ENCODE measurements at places on chromosomes 7 and 10. TPM values are rescaled to one million over a fixed set of nuclear protein-coding genes. Genes with fewer than 3 reads are reported as not detected.

Gene CFAP58
- 0.38 TPM for total RNA-seq

Gene GRM3
- not detected for total RNA-seq

Gene SLC18A3
- not detected for total RNA-seq

DNA sequence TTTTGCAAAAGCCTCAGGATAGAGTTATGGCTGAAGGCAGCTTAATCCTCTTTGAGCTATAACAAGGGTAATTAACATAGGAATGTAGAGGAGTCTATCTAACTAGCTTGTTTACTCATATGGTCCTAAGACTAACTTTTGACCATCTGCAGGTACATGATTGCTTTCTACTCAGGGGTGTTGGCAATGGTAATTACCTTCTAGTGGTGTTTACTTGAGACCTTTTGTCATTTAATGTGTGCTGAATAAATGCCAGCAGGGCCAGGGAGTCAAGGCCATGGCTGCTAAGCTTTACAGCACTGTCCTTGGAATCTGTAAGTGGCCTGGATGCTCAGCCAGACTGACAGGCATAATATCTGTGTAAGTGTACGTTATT, 1325.0 kb downstream of the XPNPEP1 start:
- no peak overlapping the region for H3K4me3 ChIP-seq
- no peak overlapping the region for H3K27ac ChIP-seq
- H3K4me1 ChIP-seq = no peaks in the 10 kb centered on the region
- H3K27me3 ChIP-seq = no peaks in the 10 kb centered on the region
- DNase-seq = no peak

GRCh38 chr10:18523025-18523424, 128.4 kb downstream of the NSUN6 start:
- no peaks in the 10 kb centered on the region for H3K27me3 ChIP-seq
- H3K36me3 ChIP-seq = no peaks in the 10 kb centered on the region
- H3K4me3 ChIP-seq = no peak overlapping the region

- no peaks in the 10 kb centered on the region for H3K36me3 ChIP-seq
- H3K27ac ChIP-seq = no peak overlapping the region
- DNase-seq = no peak
- H3K27me3 ChIP-seq = peaks cover 3% of the 10 kb centered on the region
Observed at GRCh38 chr10:50640238-50640637, 16.5 kb upstream of the SGMS1 start.

DNA sequence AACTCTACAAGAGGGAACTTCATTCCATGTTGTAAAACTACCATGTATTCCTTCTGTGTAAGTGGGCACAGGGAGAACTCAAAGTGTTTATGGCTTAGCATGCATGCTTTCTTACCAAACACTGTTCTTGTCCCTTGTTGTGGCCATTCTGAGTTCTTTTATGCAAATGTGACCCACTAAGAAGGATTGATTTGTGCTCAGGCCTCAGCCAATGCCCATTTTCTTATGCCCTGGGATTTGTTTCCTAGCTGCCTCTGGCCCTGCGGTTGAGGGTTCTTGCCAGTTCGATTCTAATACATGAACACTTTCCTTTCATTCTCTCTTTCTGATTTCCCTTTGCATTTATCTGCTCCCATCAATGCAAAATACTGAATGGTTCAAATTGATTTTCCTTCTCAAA, 316.7 kb downstream of the NRG3 start:
- no peaks in the 10 kb centered on the region for H3K36me3 ChIP-seq
- no peak overlapping the region for H3K4me3 ChIP-seq
- H3K4me1 ChIP-seq = no peaks in the 10 kb centered on the region
- no peak for DNase-seq
- no peak overlapping the region for H3K27ac ChIP-seq

- peaks cover 12% of the 10 kb centered on the region for H3K4me1 ChIP-seq
- peaks cover 10% of the 10 kb centered on the region for H3K27me3 ChIP-seq
- H3K4me3 ChIP-seq = no peak overlapping the region
- no peaks in the 10 kb centered on the region for H3K36me3 ChIP-seq
Observed at GRCh38 chr7:88398459-88398858, 91.8 kb upstream of the STEAP4 start.

All from activated CD8-positive, alpha-beta T cell treated with anti-CD3 and anti-CD28 coated beads for 36 hours (primary cell).